ENCODE measurements at places on chromosomes 2 and 18.

GRCh38 chr2:175432021-175432420 lies 250.5 kb upstream of the ATP5MC3 start:
- DNase-seq: no peak

GRCh38 chr2:132544006-132544630 lies 125.9 kb downstream of the LYPD1 start:
- peak; percentile 14 for DNase-seq

- DNase-seq: peak; percentile 91
Observed at GRCh38 chr2:201260302-201260800, at the start of gene CASP8. CASP8 (plus strand) TSS chr2:201260536; CDS start chr2:201266487, 5,951 bp downstream.

DNA sequence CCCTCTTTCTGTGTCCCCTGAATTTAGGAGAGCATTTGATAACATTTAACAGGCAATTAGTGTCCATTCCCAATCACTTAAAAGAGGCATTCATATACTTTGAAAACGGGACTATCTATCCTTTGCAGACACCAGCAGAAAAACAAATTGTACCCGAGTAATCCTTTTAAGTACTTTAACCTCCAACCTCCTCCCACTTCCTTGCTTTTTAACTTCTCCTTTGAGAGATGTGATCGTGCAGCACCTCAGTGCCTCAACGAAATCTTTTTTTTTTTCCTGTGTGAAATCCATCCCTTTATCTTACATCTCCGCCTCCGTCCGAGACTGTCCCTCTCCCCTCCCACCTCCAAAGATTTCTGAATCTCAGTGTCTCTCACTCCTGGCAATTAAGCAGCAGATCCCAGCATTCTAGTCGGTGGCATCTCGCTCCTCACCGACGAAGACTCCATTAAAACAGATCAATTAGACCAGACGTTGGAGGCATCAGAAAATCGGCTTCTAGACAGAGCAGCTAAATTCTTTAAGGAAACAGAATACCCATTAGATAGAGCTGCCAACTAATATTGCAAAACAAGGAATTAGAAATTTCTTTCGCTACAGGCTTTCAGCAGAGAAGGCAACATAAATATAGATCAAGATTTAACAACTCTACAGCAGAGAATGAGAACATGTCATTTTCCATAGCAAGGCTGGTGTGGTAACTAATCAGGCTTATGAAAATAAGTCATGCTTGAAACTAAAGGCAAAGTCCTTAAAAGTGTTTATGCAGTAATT lies 1.9 kb upstream of the TMEFF2 start:
- no peak for DNase-seq

GRCh38 chr2:12543978-12544558 lies 172.7 kb upstream of the TRIB2 start:
- peak; percentile 14 for DNase-seq

- DNase-seq: no peak
Observed at GRCh38 chr2:206011795-206012194, 74.2 kb downstream of the INO80D start.

GRCh38 chr2:214504599-214505376 lies 93.9 kb downstream of the VWC2L start:
- no peak for DNase-seq

DNA sequence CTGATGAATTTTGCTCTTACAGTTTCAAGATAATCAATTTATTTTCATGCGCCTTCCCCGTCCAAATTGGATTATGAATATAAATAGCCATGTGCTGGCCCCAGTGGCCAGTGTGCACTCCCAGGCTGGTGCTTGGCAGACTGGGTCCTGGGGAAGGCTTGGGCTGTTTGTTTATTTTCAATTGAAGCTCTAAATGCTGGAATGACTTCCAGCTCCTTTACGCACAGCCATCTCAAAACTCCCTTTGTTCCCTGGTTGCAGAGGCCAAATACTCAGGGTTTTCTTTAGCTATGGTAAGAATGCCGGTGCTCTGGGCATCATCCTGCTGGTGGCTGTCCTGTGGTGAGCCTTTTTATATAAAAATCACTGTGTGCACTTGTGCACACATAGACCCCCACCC lies 131.5 kb downstream of the PRKCE start:
- DNase-seq: no peak

DNA sequence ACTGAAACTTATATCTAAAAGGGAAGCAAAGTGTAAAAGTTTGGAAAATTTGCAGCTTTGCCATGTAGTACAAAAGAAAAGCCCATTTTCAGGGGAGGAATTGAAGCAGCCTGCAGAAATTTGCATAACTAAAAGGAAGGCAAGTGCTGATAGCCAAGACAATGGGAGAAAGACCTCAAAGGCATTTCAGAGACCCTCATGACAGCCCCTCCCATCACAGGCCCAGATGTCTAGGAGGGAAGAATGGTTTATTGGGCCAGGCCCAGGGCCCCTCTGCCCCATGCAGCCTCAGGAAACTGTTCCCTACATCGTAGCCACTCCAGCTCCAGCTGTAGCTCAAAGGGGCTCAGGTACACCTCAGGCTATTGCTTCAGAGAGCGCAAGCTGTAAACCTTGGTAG lies 14.4 kb upstream of the WDR75 start:
- no peak for DNase-seq

DNA sequence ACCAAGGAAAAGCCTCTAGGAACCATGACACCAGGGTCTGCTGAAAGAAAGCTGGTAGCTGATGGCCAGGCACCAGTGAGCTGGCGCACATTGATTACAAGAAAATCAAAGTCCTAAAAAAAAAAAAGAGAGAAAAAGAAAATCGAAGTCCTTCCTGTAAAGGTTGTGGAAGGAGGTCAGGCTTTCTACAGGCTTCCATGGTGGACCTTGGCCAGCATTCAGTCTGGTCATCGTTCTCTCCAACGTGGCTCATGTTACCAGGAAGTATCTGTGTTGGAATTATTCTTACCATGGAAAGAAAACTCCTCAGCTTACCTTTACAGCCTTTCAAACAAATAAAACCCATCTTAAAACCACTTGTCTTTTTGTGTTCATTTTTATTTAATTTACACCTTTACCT lies 65.6 kb downstream of the CYB5A start:
- no peak for DNase-seq

All from MM.1S (cell line).